Stimulated activated CD8-positive, alpha-beta memory T cell treated with anti-CD3 and anti-CD28 coated beads, Interleukin-2, amount 100 ng/mL, for 1 hour (primary cell): ENCODE measurements at places on chromosomes 12 and 14.

DNA sequence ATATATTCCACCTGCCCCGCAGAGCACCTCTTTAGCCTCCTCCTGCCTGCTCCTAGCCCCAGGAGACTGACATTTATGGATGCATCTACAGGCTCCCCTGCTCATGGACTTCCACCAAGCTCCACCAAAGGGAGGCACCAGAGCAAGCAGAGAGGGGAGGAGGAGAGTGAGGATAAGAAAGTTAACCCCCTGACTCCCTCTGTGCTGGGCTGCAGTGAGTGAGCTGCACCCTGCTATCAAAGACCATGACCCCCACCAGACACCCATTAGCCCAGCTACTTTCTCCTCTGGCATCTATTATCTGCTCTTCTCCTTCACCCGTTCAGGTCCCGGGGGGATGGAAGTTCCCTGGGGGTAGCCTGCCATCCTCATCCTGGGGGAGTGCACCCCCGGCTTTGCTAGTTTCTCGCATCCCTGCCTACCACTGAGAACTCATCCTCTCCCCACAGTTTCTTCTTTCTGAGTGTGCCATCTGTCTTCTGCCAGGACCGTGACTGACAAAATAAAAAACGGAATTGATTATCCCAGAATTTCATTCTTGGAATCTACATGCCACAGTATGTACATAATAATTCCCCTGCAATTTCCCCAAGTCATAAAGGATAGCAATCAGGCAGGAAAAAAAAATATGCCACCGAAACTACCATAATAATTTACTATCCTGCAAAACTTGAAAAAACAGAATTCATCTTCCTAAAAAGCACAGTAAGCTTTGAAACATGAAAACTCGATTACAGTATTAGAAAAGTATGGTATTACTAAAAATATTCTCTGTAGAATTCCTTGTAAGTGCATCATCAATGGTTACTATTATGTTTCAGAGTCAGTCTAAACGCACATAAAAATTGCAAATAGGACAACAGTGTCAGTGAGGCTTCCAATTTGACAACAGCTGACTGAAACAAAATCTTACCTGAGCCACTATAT lies 45.2 kb downstream of the FOXN3 start:
- DNase-seq, result no peak

- no peak for DNase-seq
Measured at GRCh38 chr14:57979376-57980048, 113.6 kb upstream of the SLC35F4 start.

GRCh38 chr12:12336049-12336411 lies 14.0 kb downstream of the MANSC1 start:
- no peak for DNase-seq

DNA sequence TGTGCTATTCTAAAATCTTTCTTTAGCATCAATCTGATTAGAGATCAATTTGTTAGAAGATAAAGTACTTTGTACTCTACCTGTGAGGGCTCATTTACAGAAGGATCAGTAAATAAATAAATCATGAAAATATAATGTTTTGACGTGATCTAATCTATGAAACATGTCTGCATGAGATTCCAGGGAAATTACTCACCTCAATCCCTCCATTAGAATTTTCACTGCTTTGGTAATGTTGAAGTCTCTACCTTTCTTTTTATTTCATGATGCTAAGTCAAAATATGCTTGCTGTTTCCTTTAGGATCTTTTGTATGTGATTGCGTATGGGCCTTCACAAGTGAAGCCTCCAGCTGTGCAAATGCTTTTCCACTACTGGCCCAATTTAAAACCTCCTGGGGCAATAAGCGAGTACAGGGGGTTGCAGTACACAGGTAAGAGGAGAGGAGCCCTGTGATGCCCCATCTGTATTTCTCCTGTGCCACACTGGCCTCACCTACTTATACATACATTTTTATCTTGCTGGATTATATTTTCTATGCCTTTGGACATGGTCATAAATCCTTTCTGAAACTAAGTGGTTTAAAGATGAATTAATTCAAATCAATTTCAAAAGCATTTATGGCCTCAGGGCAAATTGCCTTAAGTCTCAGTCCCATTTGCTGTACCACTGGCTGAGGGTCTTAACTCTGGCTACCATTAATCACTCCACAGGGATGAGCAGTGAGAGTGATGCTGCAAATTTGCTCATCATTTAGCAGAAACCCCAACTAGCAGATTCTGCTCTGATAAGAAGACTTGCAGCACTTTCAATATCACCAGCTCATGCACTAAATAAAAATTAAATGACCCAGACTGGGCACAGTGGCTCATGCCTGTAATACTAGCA lies 66.4 kb downstream of the UNC79 start:
- no peak for DNase-seq

DNA sequence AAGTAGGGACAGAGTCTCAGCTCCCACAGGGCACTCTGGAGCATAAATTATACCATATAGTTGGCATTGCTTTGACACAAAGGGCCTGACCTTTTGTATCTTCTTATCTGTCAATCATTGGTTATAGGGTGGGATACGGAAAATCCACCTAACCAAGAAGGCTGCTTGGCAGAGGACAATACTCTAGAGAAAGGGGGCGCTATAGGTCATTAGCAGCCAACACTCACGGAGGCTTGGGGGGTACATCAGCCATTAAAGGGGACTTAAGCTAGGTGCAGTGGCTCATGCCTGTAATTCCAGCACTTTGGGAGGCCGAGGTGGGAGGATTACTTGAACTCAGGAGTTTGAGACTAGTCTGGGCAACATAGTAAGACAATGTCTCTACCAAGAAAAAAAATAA lies 22.9 kb downstream of the SPTSSA start:
- DNase-seq, result no peak

DNA sequence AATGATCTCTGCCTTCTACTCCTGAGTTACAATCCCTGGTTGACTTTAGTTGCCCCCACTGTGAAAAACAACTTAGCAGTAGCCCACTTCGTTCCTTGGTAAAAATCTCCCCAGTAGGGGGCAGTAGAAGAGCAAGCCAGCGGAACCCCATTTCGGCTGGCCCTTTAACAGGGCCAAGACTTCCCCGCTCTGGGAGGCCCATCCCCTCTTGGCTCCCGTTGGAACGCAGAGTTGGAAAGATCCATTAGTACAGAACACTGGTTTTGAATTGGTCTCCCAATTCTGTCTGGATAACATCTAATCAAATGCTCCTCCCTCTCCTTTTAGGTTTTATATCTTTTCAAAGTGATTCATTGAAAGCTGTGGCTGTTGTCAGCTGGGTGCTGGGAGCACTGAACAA lies 1133.3 kb downstream of the BCL11B start:
- peak; percentile 31 for DNase-seq

- DNase-seq, result no peak
Measured at GRCh38 chr12:124764451-124764850, 99.2 kb downstream of the SCARB1 start.

- no peak for DNase-seq
Measured at GRCh38 chr12:108800591-108800990, 56.8 kb downstream of the SSH1 start.

- DNase-seq, result no peak
Measured at GRCh38 chr12:27013611-27014084, 536 bp downstream of the TM7SF3 start.

GRCh38 chr12:26251600-26251999 lies 56.2 kb downstream of the SSPN start:
- DNase-seq, result no peak

DNA sequence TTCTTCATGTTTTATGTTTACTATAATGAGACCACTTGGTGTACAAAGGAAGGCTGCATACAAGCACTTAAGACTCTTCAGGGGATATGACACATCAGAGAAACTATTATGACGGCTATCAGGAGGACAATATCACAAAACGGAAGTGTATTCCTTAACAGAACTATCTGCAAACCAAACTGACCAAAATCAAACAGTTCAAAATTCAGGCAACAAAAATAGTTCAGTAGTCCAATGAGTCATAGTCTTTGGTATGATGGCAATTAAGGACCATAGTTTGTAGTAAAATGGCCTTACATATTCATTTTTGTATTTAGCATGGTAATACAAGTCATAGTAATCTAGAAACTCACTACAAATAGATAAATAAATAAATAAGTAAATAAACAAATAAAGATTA lies 1638.7 kb upstream of the SEL1L start:
- DNase-seq, result no peak

GRCh38 chr12:122449317-122449716 lies 26.8 kb upstream of the CLIP1 start:
- no peak for DNase-seq

DNA sequence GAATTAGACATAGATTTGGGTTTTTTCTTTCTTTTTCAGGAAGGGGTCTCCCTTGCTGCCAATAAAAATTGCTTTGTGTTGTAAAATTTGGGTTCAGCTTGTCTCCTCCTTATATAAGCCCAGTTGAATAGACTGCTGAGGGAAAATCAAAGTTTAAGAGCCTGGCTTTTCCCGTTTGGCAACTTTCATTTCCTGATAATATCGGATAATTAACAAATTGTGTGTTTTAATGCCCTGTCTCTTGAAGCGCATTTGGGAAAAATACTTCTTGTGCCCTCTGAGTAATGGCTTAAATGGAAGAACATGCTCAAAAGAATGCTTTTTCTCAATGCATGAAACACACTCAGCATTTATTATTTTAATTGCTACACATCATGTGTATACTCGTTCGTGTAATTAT lies 198.0 kb upstream of the DCN start:
- no peak for DNase-seq

- no peak for DNase-seq
Measured at GRCh38 chr12:114809097-114809496, 125.1 kb upstream of the TBX3 start.

DNA sequence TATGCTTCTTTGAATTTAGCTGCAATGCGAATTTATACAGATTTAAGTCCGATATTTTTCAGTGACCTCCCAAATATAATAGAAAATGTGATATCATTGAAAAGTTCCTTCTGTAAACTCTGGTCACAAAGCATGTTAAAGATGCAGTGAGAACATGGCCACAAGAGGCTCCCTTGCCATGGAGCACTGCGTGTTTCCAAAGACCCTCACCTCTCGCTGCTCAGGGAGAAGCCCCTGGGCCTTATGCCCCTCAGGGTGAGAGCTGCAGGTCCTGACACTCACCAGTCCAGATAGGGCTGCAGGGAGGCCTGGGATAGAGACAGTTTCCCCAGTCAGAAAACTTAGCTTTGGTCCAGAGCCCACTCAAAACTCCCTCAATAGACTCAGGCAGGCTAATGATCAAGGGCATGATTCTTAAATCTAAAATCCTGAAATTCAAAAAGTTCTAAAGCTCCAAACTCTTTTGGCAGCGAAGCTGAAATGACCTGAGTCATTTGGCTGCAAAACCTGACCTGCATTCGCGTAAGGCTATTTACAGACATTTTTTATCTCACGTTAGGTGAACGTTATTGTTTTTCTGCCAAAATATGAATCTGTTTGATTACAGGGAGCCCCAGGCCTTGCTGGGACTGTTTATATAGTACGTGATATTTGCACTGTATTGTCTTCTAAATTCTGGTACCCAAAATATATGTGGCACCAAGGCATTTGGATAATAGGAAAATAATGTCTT lies 67.8 kb downstream of the CAPZA3 start:
- DNase-seq, result no peak

DNA sequence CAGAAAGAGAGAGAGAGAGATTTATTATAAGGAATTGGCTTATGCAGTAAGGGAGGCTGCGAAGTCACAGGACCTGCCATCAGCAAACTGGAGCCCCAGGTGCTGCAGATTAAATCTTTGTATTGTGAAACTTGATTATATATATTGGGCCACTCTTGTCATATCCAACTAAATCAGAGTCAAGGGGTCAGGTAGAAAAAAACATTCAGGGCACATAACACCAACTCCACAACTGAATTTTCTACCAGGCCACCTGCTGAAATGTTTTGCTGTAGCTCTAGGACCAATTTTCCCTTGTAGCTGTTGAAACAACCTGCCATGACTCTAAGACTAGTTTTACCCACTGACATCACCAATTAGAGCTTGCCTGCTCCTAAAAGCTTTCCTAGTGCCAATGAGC lies 1240.8 kb downstream of the SLC16A7 start:
- DNase-seq, result no peak

DNA sequence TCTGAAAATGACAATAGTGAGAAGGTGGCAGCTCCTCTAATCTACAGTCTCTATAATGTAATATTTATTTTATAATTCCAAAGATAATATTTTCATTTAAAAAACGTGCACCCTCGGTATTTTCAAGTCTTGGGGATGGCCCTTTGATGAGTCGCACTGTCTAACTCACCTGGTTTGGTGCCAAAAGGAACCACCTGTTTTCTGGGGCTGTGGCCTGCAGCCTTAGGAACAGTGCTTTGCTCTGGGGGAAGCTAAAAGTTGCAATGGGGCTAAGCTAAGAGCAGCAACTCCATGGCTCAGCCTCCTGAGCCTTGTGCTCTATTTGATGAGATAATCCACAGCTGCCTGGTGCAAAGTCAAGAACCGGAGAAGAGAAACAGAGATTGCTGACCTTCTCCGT lies 6.4 kb upstream of the ENDOU start:
- DNase-seq, result no peak

DNA sequence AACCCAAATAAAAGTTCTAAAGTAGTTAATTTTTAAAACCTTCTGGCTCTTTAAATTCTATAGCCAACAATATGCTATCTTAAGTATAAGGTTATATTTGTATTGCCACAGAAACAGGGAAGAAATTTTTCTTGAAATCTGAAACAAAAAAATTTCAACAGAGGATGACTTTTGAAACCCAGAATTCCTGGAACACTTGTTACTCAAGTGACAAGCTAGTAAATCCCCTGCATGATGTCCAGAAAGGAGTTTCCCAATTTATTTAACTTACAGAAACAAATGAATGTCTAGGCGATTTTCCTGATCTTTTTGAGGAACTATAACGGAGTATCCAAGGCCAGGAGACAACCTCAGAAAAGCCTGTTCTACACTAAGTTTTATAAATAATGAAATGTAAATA lies 69.6 kb downstream of the SLC41A2 start:
- DNase-seq, result no peak

GRCh38 chr14:105145381-105146180 lies 23.0 kb downstream of the JAG2 start:
- DNase-seq, result no peak

GRCh38 chr14:99260587-99261551 lies 11.1 kb downstream of the BCL11B start:
- no peak for DNase-seq

DNA sequence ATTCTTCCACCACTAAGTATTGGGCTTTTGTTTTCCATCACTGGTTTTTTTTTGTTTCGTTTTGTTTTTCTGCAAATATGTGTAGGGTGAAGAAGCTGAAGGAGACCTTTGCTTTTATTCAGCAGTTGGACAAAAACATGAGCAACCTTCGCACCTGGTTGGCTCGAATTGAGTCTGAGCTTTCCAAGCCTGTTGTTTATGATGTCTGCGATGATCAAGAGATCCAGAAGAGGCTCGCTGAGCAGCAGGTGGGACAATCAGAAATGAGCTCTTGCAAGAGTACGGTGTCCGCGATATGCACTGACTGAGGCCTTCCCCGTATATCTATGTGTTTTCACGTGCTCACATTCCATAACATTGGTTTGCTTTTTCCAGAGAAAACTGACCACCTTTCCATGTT lies 91.5 kb downstream of the ESR2 start:
- no peak for DNase-seq
